ENCODE measurements at places on chromosomes 12 and 14.
A peak's percentile ranks its signal among the peaks of the same experiment; 100 is the strongest.

GRCh38 chr12:90028635-90029051 is 320.0 kb upstream of the ATP2B1 start:
- peak; percentile 12 for DNase-seq

DNA sequence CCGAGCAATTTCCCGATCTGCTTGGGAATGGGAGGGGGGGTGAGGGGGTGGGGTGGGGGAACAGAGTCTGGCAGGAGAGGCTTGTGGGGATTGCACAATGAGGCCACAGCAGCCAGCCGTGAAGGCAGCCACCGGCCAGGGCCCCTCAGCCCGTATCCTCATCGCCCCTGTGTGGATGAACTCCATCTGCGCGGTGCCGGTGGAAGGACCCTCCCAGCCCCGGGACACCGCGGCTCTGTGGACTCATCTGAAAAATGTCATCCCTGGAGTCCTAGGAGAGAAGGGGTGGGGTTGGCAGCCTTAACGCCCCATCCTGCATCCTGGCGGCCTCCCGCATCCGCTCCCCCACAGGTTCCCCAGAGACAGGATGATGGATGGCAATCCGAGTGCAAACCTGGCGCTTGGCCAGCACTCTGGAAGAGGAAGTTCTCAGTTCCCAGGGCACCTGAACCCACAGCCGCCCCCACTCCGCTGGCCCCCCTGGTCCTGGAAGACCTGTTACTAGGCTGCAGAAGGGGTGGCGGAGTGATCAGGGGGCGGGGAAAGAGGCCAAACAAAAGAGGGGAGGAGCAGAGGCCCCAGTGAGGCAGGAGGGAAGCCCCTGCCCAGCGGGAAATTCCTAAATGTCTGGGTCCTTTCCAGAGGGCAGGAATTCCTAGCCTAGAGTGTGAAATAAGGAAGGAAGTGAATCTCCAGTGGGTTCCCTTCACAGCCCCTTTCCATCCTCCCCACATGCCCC is 1.2 kb upstream of the TNFAIP2 start:
- DNase-seq, result peak; percentile 100

DNA sequence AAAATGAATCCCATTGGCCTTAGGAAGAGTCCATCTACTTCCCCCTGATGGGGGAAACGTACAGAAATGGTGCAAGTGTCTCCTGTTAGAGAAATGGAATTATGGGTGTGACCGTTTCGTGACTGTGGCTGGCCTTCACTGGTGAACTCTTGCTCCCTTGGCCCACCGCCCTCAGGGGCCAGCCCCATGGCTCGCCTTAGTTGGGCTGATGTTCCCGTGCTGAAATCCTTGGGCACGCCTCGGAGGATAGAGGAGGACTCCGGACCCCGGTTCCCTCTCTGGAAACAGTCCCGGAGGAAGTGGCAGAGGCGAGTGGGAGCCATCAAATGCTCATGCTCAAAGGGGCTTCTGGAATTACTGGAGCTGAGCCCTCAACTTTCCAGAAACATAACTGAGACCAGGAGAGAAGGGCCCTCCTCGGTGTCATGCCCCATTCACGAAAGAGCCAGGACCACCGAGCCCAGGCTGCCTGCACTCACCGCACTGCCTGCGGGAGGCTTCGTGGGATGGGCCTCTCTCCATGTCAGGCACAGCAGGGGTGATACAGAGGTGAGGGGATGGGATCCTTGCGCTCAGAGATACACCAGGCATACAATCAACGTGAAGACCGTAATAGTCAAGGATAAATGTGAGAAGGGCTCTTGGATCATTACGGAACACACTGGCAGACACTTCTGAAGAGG is 10.1 kb upstream of the CACNA2D4 start:
- DNase-seq, result no peak

DNA sequence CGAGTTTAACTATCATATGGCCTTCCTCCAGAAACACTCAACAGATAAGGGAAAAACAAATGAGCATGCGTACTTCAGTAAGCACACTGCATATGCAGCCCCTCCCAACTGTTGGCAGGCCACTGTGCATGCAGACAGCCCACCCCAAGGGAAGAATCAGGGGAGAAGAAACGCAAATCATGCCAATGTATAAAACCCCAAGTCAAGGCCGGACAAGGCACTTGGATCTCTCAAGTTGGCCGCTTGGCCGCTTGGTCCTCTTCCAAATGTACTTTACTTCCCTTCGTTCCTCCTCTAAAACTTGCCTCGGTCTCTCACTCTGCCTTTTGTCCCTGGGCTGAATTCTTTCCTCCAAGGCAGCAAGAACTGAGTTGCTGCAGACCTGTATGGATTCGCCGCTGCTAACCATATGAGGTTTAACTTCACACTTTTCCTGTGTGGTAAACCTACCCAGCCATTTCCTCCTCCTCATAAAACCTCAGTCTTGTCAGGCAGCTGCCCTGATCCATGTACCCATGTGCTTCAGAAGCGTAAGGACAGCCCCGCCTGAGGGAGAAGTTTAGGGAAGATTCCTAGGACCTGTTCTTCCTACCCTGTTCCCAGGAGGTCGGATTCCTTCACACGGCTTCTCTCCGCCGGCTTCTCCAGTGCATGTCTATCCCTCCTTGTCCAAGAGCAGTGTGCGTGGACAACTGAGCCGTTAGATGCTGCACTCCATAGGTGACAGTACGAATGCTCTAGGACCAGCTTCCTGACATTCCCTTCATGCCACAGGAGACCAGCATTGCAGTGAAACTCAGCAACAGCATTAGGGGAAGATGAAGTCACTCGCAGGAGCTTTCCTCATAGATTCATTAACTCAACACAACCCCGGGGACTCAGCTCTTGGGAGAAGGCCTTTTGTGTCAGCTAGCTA is 188.0 kb downstream of the MON2 start:
- no peak for DNase-seq

DNA sequence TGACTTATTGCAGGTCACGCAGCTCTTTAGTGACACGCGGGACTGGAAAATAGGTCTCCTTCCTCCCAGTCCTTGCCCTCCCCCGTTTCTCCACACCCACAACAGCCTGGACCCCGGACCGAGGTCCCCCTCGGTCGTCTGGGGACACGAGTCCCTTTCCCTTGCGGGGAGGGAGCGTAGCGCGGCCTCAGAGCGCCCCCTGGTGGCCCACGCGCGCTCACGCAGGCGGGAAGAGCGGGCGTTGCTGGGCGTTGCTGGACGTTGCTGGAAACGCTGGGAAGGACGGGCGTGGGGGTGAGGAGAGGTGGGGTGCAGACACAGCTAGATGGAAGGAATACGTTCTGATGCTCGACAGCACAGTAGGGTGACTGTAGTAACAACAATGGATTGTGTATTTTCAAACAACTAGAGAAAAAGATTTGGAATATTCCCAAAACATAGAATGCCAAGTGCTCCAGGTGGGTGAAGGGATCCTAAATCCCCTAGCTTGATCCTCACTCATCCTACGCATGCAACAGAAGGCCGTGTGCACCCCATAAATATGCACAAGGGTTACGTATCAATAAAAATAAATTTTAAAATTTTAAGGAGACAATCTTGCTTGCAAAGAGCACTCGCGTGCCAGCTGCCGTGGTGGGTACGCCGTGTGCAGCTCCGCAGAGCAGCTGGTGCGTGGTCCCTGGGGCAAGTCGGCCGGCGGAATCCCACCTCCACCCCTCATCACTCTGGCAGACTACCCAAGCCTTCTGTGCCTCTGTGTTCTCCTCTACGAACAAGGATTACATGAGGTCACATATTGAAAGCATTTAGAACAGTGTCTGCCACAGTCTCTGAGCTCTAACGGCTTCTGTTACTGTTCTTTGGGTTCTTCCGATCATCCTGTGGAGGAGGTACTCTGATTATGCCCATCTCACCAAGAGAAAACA is 87.4 kb downstream of the B4GALNT3 start:
- DNase-seq, result peak; percentile 20

DNA sequence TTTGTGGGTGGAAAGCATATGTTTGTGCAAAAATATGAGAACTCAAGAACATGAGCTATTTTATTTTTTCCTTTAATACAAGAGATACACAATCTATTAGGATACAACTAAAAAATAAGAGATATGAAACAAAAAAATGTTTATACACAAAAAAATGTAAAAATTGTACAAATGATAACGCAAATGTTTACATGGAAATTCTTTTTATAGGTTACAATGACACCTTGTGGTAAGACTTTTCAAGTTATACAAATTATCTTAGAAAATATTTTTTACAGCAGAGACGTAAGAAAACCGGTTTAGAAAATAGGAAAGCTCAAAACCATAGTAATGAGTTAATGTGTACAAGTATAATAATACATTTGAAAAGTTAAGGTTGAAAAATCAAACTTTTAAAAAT is 25.5 kb downstream of the CEP83 start:
- DNase-seq, result no peak

- DNase-seq, result no peak
Observed at GRCh38 chr12:22477894-22478287, 66.5 kb downstream of the C2CD5 start.

DNA sequence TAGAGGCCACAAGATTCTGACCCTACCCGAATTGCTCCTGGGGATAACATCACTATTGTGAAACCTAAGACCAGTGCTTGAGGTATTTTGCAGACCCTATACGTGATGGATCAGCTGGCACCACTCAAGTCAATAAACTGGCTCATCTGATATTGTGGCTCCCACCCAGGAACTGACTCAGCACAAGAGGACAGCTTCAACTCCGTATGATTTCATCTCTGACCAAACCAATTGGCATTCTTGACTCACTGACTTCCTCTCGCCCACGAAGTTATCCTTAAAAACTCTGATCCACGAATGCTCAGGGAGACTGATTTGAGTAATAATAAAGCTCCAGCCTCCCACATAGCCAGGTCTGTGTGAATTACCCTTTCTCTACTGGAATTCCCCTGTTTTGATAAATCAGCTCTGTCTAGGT is 1036.1 kb upstream of the TMEM132C start:
- no peak for DNase-seq

GRCh38 chr12:3468329-3468728 is 22.7 kb upstream of the PRMT8 start:
- DNase-seq, result no peak

- DNase-seq, result no peak
Observed at GRCh38 chr14:34348592-34348991, 113.4 kb downstream of the SPTSSA start.

DNA sequence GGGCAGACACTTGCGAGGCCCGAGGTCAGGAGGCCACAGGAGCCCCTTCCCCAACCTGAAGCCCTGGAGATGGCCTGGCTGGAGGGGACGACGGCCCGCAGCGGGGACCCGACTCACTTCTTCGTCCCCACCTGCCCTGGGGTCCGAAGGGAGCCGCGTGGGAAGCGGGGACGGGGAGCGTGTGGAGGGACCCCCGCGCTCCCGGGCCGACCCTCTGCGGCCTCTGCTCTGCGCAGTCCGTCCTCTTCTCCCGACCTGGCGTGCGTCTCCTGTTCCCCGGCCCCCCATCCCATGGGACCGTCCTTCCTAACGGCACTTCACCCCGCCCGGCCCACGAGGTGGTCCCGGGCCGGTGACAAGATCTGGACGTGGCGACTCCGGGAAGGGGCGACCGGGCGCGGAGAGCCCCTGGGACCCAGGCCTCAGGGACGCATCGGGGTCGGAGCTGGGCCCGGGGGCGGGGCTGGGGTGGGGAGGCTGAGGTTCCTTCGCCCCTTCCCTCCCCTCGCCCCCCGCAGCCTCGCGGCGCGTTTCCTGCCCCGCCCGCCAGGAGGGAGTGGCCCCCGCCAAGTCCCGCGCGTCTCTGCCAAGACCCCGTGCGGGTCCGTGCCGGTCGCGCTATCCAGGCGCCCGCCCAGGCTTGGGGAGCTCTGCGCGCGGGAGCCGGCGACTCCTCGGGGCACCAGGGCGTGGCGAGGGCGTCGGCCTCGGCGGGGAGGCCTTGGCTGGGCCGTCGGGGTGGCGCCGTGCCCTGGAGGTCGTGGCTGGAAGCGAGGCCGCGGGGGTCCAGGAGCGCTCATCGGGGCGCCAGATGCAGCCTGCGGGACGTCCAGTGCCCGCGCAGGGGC is 97.1 kb downstream of the TNFAIP2 start:
- DNase-seq, result no peak

DNA sequence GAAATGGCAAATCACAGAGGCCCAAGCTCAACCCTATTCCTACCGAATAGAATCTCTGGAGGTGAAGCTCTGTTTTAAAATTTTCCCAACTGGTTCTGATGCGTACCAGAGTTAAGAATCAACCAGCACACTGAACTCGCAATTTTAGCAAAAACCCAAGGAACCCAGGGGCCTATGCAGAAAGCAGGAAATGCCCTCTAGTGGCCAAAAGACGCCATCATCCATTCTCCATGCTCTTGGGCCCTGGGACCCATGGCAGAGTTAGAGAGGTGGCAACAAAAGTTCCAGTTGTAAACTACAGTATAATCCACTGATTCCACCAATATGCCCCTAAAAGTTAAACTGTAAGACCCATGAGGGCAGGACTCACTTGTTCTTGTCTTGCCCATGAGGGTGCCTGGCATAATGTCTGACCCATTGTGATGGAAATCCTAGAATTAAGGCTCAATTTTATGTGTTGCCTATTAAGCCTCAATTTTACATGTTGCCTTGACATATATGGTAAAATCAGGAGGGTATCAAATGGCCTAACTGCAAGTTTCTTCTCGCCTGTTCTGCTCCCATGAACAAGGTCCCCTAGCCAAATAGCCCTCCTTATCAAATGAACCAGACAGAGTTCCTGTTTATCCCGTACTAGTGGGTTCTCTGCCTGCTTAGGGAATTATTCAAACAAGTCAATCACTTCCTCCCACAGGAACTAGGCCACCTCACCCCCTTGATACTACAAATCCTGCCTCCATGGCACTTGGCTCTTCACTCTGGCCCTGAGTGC is 137.5 kb upstream of the CPM start:
- DNase-seq, result peak; percentile 41

DNA sequence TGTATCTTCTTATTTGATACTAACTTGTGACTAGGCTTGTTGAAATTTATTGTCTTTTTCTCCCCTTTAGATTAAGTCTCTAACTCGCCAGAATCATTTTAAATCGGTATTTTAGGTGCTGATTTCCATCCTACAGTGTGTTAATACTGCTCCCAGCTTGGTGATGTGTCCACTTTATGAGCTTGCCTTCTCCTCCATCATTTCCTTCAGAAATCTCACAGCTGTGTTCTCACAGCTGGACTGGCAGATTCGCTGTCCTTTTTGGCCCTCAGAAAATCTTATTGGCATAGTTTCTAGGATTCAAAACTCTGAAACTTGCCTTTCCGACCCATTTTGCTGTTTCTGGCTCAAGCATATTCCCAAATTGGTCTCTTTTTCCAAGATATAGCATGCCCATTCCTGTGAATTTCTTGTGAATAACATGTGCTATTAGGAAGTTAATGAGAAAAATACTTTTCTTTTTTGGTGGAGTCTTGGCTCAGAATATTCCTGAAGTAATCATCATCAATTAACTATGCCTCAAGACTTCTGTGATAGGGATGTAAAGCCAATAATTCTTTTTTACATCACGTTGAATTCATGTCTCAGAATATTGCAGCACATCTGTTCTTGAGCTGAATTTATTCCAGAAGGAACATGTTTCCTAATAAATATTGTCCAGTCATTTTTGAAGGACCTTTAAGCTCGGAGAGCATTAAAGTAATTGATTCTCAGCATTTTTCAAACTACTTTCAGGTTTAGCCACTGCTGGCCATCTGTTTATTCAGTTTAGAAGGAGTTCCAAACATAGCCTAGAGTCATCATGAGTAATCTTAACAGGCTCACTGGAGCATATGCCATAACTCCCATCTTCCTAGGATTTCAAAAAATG is 50.0 kb upstream of the USP44 start:
- DNase-seq, result no peak

GRCh38 chr14:63598807-63599206 is 42.9 kb downstream of the WDR89 start:
- no peak for DNase-seq

- DNase-seq, result peak; percentile 100
Observed at GRCh38 chr12:103930034-103930786, at the start of gene HSP90B1. TSS of gene HSP90B1 (plus strand) at chr12:103930410. CDS start at chr12:103930516, 106 bp downstream.
